ENCODE measurements at places on chromosomes 5 and 9.

DNA sequence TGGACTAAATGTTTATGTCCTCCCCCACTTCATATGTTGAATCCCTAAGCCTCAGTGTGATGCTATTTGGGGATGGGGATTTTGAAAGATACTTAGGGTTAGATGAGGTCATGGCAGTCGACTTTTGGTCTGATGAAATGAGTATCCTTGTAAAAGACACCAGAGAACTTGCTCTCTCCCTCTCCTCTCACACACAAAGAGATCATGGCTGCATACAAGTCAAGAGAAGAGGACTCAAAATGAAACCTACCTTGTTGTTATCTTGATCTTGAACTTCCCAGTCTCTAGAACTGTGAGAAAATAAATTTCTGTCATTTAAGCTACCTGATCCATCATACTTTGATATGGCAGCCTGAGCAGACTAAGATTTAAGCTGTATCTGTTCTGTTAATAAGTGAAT is 144.0 kb upstream of the HAPLN1 start:
- no peak for DNase-seq

- no peak for DNase-seq
Measured at GRCh38 chr5:136701191-136701590, 335.8 kb upstream of the TRPC7 start.

- no peak for DNase-seq
Measured at GRCh38 chr5:180107005-180107404, 35.4 kb upstream of the RNF130 start.

- no peak for DNase-seq
Measured at GRCh38 chr9:77985996-77986395, 45.6 kb downstream of the GNAQ start.

DNA sequence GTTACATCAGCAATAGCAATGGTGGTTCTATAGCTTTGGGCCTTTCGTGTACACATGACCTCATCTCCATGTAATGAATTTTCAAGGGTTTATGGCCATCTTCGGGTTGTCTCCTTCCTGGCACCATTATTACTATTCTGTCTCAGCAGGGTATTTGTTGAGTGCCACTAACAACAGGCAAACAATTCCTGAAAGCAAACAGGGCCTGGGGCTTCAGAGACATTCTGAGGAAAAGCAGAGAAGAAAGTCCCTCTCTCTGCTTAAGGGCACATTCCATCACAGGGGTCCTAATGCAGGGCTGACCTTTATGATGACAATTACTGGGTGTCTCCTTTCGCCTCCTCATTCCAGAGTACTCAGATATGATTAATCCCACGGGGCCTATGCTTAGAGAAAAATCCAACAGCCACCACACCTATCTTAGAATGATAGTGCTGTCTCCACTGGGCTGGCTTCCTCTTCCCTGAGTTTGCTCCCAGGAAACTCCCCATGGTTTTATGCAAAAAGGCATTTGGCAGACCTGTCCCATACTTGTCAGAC is 540.2 kb upstream of the ZNF462 start:
- DNase-seq = no peak

DNA sequence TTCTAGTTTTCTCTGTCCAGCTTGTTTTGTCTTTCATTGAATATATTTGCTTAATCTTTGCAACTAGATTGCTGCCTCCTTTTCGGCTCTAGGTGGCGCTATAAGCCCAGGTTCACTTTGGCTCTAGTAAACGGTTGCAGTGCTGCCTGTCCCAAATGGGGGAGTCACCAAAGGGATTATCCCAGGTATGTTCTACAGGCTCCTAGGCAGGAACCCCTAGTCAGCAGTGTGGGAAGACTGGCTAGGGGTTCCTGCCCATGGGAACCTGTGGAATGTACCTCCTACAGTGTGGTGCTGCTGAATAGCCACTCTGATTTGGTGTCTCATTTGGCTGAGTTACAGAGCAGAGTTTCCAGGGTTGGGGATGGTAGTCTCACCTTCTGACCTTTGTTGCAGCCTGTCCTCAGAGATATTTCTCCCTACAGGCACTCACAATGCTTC is 85.2 kb downstream of the ARSB start:
- peak; percentile 57 for DNase-seq

GRCh38 chr5:148791334-148791667 is 35.1 kb upstream of the ADRB2 start:
- DNase-seq = peak; percentile 24

DNA sequence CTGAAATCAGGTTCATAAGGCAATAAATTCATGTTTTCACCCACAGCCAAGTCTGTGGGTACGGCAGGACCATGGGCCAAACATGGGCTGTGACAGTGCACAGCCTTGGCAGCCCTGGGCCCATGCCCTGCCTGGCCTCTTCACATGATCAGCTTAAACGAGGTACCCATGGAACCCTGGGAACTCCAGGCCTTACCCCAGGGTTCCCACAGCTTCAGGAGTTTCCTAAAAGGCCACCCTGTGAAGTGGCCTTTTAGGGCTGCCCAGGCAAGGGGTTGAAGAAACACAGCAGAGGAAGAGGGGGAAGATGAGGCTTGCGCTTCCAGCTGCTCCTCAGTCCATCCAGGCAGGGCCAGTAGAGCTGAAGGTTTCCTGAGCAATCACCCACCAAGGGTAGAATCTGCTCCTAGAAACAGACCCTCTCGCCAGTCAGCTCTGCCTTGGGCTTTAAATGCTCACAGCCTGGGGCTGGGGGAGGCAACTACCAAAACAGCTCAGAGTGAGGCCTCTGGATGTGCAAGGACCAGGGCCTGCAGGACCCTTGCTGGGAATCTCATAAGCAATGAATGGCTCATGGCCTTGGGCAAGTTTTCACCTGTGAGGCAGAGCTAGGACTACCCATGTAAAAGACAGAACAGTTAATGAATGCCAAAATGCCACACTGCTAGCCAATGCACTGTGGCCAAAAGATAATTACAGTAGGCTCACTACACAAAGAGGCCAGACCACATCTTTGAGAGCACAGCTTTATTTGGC is 79.3 kb upstream of the LRRTM2 start:
- no peak for DNase-seq

DNA sequence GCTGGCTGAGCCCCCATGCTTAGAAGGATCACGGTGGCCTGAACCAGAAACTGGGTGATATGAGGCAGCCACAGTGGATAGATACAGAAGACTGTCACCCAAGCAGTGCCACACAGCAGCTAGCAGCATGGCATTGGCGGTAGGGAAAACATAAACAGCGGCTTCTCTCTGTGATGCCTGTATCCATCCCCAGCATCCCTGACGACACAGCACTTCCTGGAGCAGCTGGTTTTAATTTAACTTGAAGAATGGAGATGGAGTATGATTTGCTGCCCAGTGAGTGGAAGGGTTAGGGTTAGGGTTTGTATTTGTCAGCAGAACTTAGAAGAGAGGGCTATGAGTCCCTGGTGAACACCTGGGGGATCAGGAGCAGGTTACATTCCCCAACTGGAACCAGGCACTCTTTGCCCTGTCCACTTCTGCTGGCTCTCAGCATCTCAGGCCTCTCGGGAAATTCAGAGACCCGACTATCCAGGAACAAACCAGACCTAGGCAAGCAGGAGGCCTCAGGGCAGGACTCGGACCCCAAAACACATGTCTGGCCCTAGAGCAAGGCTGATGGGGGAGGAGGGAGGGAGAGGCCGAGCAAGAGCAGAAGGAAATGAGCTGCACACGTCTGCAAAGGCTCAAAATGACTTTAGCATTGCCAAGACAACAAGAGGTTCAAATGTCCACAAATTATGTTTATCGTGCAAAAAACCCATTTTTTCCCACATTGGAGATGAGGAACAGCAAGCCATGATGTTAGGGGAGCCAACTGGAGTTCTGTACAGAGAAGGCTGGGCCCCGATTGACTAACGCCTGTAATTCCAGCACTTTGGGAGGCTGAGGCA is 6.5 kb upstream of the GGTA1 start:
- no peak for DNase-seq

DNA sequence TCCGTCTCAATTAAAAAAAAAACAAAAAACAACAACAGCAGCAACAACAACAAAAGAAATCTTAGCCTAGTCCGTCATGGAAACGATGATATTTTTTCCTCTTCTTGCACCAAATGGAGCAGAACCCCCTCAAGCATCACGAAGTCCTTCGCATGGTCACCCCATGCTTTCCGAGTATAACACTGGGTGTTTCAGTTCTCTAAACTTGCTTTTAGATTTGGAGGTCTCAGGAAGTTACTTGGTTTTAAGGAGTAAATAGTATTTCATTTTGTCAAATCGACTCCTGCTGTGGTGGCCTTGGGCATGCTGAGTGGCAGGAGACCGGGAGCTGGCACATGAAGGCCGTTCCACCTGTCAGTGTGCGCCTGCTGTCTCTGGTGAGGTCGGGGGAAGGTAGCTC is 118.5 kb upstream of the CACNA1B start:
- no peak for DNase-seq

GRCh38 chr5:78647351-78647818 is 1.2 kb downstream of the LHFPL2 start:
- DNase-seq = peak; percentile 23

DNA sequence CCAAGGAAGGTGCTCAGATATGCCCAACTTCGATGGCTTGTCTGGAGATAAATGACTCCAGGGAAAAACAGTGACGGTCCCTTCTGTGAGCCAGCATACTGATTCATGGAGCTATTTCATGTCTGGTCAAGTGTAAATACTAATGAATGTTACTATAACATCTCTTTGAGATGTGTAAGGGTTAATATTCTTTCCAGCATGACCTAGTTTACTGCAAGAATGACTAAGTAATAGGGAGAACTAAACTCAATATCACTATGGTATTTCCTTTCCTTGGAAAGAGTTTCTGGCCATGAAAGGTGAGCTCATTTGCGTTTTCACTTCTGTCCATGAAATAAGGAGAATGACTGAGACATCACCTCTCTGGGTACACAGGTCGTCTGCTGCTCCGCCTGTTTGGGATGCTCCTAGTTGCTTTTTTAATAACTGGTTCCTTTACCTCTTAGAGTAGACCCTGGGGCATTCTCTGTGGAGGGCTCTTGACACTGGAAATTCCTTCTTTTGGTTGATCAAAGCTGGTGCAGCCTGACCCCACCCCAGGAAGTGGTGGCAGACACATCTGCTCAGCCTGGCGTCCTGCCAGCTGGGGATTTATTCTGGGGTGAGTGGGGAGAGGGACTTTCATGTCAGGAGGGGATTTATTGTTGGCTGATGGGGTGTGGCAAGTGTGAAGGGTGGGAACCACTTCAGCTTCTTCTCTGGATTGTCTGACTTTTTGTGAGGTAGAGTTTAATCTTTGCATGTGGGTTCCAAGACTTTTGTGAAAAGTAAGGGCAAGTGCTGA is 250.0 kb upstream of the MPDZ start:
- no peak for DNase-seq

- DNase-seq = no peak
Measured at GRCh38 chr5:162190-162564, 29.1 kb upstream of the LRRC14B start.

DNA sequence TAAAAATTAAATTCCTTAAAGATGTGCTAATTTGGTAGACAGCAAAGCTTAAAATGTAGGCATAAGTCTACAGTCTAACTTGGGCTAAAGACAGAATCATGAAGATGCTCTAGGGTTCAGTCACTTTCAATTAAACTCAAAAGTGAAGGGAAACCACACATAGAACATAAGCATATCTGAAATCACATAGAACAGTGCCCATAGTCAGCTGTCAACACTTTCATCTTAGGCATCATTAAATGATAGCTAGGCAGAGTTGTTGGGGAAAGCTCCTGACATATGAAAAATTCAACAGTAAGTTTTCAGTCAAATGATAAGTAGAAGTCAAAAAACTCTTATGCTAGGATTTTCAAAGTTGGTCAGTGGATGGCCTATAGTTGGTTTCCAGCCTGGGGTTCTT is 11.0 kb downstream of the DAB2 start:
- no peak for DNase-seq

DNA sequence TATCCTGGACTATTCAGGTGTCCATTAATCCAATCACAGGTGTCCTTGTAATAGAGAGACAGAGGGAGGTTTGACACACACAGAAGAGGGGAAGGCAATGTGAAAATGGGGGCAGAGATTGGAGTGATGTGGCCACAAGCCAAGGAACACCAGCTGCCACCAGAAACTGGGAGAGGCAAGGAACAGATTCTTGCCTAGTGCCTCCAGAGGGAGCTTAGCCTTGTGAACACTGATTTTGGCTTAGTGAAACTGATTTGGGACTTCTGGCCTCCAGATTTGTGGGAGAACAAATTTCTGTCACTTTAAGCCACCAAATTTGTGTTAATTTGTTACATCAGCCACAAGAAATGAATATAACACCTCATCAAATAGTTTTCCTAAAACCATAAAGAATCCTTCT is 416.2 kb downstream of the ENC1 start:
- DNase-seq = no peak

- no peak for DNase-seq
Measured at GRCh38 chr9:21804331-21804730, 1.9 kb downstream of the MTAP start.

DNA sequence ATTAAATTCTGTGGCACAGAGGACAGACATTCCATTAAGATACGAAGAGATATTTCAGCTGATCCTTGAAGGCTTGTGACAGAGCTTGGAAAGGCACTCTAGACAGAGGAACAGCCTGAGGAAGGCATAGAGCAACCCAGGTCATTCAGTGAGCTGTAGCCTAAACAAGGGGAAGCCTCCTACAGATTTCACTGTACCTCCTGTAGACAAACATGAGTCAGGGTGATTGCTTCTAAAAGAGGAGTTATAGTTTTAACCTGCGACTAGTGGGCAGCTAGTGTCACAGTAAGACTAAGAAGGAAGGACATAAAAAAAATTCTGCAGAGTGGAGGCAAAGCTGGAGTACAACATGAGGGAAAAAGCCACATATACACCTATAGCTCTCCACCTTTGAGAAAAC is 43.5 kb upstream of the ANKDD1B start:
- DNase-seq = peak; percentile 7

GRCh38 chr5:8520917-8521316 is 652.0 kb downstream of the MTRR start:
- DNase-seq = no peak

- DNase-seq = no peak
Measured at GRCh38 chr9:79286992-79287707, 284.6 kb upstream of the TLE4 start.

DNA sequence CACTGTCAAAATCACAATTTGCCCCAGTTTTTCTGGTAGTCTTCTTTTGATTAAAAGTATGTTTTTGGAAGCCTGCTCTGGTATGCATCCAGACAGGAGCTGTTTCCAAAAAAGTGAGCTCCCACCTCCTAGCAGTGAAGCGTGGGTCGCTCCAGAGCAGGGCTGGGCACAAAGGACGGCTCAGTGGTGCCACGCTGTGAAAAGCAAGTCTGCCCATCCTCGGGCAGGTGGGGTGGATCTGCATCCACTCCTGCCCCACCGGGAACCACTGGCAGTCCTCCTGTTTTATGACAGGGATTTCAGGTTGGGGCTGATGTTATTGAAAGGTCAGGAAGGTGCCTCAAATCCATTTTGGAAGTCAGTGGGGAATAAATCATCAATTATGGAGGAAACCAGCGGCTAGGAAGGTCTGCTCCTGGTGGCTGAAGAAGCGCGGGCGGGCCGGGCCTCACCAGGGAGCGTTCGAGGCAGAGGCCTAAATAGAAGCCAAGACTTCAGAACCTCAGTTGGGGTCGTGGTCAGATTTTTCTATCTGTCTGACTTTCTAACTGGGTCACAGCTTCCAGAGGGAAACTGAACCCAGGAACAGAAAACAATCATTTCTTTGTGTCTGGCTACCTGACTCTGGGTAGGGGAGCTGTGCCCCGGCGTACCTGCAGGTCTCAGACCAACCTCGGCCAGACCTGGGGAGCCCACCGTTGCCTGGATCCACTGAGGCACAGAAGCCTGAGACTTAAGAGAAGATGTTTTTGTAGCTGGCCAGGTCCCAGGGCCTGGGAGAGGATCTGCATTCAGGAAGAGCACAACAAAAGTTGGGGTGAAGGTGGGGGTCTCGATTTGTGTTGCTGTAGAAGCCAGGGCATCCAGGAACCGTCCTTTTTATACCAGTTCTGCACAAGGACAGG is 168.1 kb downstream of the PAX5 start:
- DNase-seq = no peak

GRCh38 chr5:2269656-2270055 is 386.9 kb upstream of the IRX4 start:
- DNase-seq = no peak

All from AG20443 (cell line).